ENCODE measurements at places on chromosomes 6 and 20.

- DNase-seq = no peak
These were observed 76.5 kb downstream of the PTPN1 start for GRCh38 chr20:50586531-50587232.

DNA sequence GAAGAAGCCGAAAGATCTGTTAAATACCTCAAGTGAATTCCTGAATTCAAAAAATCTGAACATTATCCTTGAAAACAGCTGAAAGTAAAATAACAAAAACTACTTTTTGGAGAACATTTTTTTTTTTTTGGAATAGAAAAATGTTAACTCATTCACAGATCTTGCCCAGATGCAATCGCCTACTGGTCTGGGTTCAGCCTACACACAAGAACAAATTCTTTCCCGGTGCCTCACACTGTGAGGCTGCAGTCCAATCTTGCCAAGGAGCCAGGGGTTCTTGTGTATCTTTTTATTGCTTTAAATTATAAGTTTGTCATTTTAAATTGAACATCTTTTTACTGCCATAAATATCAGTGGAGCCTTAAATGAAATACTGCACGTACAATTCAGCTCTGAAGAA lies 41.2 kb upstream of the TMEM200A start:
- DNase-seq = no peak

GRCh38 chr6:154602296-154602695 lies 91.8 kb upstream of the CNKSR3 start:
- no peak for DNase-seq

GRCh38 chr6:132843316-132844035 lies 29.1 kb downstream of the RPS12 start:
- no peak for DNase-seq

GRCh38 chr6:24006254-24006653 lies 119.8 kb upstream of the NRSN1 start:
- no peak for DNase-seq

DNA sequence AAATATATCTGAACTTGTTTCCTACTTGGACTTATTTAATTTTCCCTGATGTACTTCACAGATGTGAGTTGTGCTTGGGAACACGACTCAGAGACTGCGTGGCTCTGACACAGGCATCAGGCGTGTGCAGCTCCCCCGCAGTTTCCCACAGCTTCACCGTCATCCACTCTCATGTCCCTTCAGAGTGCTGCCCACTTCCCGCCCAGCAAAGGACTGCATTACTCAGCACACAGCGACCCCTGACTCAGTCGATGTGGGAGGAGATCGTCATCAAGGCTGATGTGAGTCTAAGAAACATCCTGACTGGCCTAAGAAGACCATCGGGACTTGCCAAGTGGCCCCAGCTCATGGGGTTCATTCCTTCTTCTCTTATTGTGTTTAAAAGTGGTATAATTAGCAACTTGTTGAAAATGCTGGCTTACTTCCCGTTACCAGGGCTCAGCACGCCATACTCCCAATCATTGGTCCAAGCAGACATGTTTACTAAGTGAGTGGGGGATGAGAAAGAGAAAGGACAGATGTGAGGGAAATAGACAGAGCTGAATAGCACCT lies 539.4 kb upstream of the JARID2 start:
- DNase-seq = peak; percentile 14

DNA sequence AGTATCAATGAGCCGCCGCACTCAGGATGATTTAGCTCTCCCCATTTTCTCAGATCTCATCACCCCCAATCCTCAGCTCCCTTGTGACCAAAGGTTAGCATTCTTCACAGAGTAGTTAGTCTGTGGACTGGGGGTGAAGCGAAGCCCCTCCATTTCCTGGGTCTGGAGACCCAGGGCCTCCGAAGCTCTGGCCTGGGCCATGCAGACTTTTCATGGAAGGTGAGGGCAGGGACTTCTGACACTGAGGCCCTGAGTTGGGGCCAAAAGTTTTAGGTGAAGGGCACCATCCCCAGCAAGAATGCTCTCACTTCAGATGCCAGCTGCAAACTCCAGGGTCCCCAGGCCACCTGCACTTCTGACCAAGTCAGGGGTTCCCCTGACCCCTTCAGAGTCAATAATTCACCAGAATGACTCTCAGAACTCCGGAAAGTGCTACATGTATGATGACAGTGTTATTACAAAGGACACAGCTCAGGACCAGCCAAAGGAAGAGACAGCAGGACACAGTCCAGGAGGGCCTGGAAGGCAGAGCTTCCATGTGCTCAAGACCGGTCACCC lies 65.7 kb upstream of the DUSP22 start:
- DNase-seq = no peak

- no peak for DNase-seq
These were observed 369.4 kb upstream of the IMPG1 start for GRCh38 chr6:76441875-76442274.

All from T follicular helper cell (primary cell).